Adrenal gland (tissue), 19 donors: ENCODE measurements at places on chromosomes 3 and 15.

GRCh38 chr3:194397757-194398312 is 1.2 kb downstream of the GP5 start:
- DNase-seq: no peak

GRCh38 chr3:171262431-171262830 is 197.8 kb downstream of the TNIK start:
- no peak for DNase-seq

DNA sequence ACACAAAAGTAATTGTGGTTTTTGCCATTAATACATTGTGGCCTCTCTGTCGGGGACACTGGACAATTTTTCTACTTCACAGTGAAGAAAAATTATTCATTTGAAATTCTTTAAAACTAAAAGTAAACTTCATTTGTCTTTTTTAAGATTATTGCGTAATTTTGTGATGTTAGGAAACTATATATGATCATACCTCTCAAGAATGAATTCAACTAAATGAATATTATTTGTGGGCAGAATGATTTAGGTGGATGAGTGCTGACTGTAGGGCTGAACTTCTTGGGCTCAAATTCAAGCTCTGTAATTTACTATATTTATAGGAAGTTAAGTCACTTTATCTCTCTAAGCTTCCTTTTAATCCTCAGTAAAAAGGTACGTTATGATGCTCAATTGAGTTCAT is 441.2 kb downstream of the ROBO1 start:
- no peak for DNase-seq

- no peak for DNase-seq
Observed at GRCh38 chr15:59696332-59696731, 7.2 kb upstream of the BNIP2 start.

DNA sequence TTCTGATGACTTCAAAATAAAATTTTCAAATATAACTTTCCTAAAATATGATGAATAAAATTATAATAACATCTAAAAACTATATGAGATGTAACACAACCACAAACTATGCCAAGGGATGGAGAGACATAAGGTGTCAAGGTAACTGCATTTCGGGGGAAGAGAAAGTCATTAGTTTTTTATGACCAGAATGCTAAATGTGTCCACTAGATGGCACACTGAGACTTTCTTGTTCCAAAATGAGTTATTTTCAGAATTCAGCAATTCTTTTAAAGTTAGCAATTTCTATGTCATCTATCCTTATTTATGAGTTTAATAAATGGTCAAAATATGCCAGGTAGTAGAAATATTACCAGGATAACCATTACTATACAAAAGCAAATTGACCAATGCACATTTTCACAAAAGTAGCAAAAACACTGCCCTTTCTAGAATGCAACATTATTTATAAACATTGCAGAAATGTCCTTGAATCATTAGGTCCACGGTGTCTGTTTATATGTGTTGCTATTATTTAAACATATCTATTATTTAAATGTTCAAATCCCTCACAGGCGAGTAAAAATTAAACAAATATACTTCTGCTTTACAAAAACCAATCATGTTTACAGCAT is 374.2 kb downstream of the PLCL2 start:
- DNase-seq: no peak

DNA sequence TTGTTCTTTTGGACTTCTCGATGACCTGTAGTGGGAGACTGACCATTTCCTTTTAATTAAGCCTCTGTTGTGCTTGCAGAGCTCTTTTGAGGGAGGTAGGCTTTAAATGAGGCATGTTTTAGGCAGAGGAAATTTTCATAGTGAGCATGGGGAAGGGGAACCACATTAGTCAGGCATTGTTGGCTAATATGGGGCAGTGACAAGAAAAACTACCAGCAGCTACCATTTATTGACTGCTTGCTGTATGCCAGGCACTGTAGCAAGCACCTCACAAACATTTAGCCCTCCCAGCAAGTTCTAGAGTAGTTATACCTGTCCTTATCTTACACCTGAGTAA is 10.9 kb downstream of the ATG7 start:
- DNase-seq: no peak

DNA sequence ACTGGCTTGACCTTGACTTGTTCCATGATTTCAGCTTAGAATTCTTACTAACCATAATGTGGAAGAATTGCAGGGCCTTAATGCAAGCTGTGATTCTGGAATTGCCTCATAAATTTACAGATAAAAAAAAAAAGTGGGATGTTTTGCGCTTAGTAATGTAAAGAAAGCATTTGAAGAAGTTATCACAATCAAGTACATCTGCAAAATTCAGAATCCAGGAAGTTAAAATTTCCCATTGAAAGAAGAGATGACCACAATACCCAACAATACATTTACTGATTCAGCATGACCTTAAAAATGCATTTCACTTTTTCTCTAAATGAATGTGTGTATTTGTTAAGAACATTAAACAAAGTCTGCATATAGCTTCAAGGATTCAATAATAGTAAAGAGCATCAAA is 65.1 kb upstream of the CCNL1 start:
- no peak for DNase-seq
